ENCODE measurements at places on chromosomes 4 and X. TPM values are rescaled to one million over a fixed set of nuclear protein-coding genes. Genes with fewer than 3 reads are reported as not detected.

Gene SAGE1
- polyA plus RNA-seq: not detected

- no peak for DNase-seq
Observed at GRCh38 chr4:12573716-12574115, 910.4 kb downstream of the RAB28 start.

DNA sequence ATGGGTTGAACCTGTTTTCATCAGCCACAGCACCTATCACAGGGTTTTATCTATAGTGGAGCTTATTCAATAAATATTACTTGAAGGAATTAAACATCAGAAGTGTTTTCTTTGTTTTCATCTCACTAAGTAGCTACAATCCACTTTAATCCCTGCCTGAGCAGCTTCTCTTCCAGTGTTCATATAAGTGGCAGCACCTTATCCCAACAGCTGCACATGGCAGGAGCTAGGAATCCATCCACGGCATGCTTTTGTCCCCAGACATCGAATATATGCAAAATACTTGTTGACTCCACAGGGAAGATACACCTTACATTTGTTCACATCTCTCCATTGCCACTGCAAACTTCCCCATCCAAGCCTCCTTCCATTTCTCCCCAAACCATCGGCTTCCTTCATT, 549.8 kb upstream of the FAM241A start:
- DNase-seq: no peak

Gene USP17L5
- polyA plus RNA-seq: not detected

GRCh38 chrX:456551-457291, 70.0 kb upstream of the PPP2R3B start:
- no peak for DNase-seq
